ENCODE measurements at places on chromosomes 13 and 19. TPM values are rescaled to one million over a fixed set of nuclear protein-coding genes. Genes with fewer than 3 reads are reported as not detected.

The SIGLEC8 gene
- not detected for total RNA-seq

The GRK1 gene
- total RNA-seq, result not detected

The TEAD2 gene
- 0.29 TPM for total RNA-seq

DNA sequence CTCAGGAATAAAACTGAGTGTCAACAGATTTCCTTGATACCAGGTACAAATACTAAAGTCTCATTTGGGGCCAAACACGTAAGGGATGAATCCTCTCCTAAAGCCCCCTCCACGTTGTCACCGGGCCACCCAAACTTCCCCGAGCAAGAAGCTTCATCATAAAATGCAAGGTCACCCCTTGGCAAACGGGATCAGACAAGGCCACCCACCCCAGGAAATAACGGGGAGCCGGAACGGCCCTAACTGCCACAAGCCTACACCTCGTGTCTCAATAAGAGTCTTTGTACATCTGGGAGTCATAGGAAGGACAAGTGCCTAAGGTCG, 717 bp downstream of the EEF2 start:
- no peak for DNase-seq

DNA sequence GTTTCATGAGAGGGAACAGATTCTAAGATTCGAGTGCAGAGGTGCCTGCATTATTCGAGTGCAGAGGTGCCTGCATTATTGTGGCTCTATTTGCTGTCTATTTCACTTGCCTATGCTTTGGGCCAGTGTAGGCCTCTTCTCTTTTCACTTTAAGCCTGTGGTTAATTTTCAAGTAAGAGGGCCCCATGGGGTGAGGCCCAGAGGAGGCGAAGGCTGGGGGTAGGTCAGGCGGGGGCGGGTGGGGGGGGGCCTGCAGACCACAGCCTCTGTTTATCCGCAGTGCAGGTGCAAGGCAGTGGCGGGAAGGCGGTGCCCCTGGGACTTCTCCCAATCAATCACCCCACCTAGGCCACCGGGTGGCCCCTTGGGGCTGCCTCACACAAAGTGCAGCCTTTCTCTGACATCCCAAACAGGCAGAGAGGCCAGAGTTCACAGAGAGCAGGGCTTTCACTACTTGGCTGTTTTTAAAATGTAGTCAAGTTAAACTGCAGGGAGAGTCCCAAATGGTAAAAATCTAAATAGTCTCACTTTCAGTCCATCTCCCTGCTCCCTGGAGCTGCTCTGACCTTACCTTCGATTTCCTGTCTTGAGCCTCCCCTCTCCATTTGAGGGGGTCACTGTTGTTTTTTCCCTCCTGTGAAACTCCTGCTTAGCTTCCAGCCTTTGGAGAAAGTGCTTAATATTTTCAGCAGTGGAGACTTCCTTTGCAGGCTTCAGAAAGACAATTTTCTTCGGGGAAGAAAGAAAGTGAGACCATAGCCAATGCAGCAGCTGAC, 249.0 kb downstream of the DLEU7 start:
- DNase-seq, result no peak

- no peak for DNase-seq
Measured at GRCh38 chr13:44618326-44618725, 42.2 kb upstream of the TSC22D1 start.

DNA sequence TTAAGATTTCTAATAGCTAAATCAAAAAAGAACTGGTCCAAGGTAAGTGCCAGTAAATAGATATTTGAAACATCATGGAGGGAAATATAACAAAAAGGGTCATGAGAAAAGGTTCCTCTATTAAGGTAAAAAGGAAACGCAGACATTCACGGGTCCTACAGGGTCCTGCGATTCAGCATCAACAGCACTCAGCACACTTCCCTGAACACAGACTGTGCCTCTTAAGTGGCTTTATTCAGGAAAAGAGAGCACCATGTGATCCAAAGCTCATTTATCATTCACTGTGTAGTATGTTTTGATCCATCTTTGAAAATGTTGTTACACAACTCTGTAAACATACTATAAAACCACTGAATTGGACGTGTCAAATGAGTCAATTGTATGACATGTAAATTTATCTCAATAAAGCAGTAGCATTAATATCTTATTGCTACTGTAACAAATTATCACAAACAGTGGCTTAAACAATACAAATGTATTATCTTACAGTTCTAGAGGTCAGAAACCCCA, 33.7 kb downstream of the CRYL1 start:
- DNase-seq, result no peak

DNA sequence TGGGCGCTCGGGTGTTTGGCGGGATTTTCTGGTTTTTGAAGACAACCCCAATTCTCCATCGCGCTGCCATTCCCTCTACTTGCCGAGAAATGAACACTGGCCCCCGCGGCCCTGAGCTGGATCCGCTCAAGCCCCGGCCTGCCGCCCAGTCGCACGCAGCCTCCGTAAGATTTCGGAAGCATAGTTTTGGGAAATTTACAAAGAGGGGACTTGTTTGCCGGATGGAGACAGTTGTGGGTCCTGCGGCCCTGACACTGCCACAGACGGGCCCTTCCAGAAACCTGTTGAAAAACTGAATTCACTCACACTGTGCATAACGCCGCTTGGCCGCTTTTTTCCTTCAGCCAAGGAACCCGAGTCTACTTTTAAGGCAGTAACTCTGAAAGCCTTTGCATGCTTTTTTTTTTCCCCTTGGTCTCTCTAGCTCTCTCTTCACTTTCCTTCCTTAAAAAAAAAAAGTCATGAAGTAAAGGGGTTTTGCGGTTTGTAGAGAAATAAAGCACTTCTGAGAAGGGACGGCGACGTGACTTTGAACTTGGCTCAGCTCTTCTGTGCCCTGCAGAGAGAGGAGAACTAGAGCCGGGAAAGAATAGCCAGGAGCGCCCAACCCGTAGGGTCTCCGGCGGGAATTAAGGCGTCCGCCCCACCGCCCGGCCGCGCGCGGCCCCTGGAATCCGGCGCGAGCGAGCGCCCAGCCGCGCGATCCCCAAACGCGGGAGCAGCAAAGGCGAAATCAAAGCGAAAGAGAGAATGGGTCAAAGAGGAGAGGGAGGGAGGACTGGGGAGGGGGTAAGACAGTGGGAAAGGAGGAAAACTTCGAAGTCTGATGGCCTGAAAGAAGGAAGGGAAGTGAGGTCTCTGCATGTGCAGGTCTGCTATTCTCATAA, 3.4 kb upstream of the ZIC2 start:
- DNase-seq, result no peak

DNA sequence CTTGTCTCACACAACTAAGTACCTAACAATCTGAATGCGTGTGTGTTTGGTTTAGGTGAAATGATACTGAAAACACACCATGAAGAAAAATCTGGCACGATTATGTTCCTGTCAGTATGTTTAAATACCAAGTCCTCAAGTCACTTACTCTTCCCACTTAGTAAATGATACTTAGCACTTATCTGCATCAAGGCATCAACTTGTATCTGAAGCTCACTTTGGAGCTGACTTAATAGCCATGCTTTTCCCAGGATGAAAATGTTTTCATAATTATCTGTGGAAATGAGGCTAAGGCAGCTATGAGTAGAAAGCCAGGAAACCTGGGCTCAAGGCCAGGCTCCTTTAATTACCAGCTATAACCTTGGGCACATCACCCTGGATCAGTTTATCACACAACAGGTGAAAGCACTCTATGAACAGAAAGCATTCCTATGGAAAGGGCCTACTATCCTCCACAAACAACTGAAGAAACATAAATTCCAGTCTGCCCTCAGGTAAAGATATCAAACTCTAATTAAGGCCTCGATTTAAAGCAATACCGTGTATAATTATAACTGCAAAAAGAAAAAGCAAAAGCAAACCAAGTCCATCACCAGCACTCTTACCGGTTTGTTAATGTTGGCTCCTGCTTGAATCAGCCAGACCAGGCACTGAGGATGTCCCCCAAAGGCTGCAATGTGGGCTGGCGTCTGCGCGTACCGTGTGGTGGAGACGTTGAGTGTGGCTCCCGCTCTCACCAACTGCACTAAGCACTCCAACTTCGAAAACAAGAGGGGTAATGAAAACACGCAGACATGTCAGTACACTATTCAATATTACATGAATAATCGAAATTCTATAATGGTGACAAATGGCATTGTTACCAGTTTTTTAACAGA, 4.6 kb downstream of the ANKRD10 start:
- no peak for DNase-seq

DNA sequence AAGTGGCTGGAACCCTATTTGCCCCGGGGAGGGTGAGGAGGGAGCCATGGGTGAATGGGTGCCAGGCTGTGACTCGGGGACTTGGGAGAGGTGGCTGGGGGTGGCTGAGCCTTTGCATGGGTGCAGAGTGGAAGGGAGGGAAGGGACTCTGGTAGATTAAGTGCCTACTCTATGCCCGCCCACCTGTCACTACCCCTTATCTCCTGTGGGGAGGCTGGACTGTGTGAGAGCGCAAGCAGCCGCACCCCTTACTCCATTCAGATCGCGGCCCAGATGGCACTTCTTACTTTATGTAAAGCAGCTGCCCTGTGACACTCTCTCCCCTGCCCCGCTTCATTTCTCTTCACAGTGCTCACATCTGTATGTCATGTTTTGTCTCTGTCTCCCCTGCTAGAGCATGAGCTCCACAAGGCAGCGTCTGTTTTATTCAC, 2.9 kb downstream of the KASH5 start:
- DNase-seq, result no peak

- peak; percentile 94 for DNase-seq
Measured at GRCh38 chr19:14472202-14472938, 2.8 kb downstream of the PTGER1 start.

DNA sequence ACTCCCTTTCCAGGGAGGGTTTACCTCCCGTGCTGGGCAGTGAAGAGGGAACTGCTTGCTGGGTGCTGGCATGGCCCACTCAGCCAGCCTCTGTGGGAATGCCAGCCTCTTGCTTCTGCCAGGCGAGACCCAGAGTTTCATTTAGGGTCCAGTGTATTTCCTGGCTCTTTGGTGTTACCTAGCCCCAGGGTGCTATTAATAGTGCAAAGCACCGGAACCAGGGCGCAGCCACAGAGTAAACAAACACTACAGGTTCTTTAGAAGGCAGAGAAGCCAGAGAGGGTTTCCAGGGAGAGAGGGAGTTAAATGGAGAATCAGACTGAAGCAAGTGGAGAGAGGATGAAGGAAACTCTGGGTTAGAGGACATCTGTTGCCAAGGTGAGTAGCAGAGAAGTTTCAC, 74.9 kb upstream of the SPATA13 start:
- DNase-seq, result no peak

GRCh38 chr19:2578391-2578890, 102.5 kb downstream of the GADD45B start:
- DNase-seq, result no peak

- DNase-seq, result no peak
Measured at GRCh38 chr19:45344621-45345505, 4.3 kb downstream of the KLC3 start.
